ENCODE measurements at places on chromosomes 5 and 9.

DNA sequence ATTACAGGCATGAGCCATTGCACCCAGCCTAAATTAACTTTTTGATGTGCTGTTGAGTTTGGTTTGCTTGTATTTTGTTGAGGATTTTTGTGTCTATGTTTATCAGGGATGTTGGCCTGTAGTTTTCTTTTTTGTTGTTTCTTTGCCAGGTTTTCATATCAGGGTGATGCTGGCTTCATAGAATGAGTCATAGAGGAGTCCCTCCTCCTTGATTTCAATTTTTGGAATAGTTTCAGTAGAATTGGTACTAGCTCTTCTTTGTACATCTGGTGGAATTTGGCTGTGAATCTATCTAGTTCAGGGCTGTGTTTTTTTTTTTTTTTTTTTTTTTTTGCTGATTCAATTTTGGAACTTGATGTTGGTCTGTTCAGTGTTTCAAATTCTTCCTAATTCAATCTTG, 1164.3 kb upstream of the DMAC1 start:
- no peak for DNase-seq

GRCh38 chr5:128904805-128905567, 60.3 kb upstream of the SLC27A6 start:
- DNase-seq = no peak

GRCh38 chr5:1443171-1443570, 2.1 kb downstream of the SLC6A3 start:
- DNase-seq = no peak

DNA sequence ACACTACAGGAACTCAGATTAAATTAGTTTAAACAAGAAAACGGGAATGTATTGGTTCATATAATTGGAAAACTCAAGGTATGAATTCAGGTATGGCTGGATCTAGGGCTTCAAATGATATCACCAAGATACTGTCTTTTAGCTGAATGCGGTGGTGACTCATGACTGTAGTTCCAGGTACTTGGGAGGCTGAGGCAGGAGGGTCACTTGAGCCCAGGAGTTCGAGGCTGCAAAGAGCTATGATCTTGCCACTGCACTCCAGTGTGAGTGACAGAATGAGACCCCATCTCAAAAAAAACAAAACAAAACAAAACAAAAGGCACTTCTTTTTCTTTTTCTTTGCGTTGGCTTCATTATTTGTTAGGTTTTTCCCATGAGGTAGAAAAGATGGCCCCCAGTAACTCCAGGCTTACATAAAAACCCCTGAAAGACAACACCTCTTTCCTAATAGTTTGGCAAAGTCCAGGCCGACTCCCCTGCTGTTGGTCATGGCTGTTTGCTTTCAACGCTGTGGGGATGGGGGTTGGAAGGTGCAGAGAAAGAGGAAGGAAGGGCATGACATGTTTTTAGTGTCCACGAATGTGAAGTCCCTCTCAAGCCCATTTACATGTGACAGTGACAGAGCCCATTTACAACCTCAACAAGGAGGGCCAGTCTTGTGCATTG, 39.8 kb upstream of the CRB2 start:
- DNase-seq = no peak

- no peak for DNase-seq
Observed at GRCh38 chr9:133582501-133583045, 26.6 kb downstream of the FAM163B start.

Measured in stimulated activated CD4-positive, alpha-beta T cell treated with anti-CD3 and anti-CD28 coated beads, TNF-alpha, amount 100 ng/mL, for 24 hours (primary cell).